ENCODE measurements at places on chromosomes 5 and 9. TPM values are rescaled to one million over a fixed set of nuclear protein-coding genes. Genes with fewer than 3 reads are reported as not detected.

GRCh38 chr5:16810208-16810854 is 125.8 kb downstream of the MYO10 start:
- no peak for DNase-seq

- DNase-seq, result no peak
Observed at GRCh38 chr9:98906273-98907040, 37.2 kb upstream of the COL15A1 start.

Gene FOXD4L6
- not detected for total RNA-seq

GRCh38 chr9:27391040-27391895 is 94.3 kb upstream of the EQTN start:
- no peak for DNase-seq

Gene GAPVD1
- 45.3 TPM for total RNA-seq

GRCh38 chr5:143302341-143303045 is 101.0 kb downstream of the NR3C1 start:
- no peak for DNase-seq

Gene POLR1E
- total RNA-seq, result 48.9 TPM

- no peak for DNase-seq
Observed at GRCh38 chr5:159059722-159060121, 40.0 kb downstream of the EBF1 start.

Gene SMIM32
- total RNA-seq, result not detected

DNA sequence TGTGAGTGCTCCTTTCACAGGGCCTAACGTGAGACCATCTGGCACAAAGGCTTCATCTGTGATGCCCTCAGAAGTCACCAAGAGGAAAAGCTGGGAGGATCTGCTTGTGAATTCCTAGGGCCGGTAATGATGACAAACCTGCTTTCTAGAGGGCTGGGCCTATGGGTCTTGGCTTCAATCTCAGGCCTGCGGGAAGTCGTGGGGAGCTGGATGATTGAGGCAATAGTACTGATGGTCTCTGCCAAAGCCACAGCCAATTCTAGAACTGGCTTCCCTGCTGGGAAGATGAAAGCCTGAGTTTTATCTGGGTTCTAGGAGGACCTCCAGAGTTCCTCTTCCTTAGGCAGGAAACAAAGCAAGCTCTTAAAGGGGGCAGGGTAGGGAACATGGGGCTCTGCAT is 102.7 kb downstream of the TMEM215 start:
- no peak for DNase-seq

DNA sequence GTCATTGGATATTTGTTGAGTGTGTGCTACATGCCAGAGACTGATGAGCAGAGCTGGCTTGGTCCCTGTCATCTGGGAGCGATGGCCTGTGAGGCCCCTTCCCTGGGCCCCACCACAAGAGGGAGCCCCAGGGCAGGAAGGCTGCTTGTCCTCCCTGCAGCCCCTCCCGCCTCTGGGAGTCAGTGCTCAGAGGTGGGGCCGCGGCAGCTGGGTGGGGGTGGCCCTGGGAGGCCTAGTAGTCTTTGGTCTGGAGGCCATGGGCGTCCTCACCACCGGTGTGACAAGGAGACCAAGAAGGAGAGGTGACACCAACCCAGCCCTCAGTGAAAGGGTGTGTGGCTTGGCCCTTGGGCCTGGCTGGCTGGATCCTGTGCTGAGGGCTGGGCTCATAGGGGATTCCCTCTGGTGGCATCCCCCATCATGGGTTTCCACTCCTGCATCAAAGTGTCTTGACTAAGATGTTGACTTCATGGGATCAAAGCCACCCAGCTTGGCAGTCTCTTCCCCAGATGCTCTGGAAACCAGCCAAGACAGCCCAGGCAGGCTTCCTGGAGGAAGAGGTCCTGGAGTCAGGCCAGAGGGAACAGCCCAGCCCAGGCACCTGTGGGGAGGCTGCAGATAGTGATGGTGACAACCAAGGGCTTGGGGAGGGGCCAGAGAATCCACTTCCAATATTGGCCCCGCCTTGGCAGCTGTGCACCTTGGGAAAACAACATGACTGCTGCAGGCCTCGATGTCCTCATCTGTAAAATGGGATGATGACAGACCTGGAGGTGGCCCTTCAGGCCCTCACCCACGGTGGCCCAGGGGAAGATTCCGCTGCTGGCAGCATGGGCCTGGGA is 166.7 kb downstream of the GAPVD1 start:
- no peak for DNase-seq

DNA sequence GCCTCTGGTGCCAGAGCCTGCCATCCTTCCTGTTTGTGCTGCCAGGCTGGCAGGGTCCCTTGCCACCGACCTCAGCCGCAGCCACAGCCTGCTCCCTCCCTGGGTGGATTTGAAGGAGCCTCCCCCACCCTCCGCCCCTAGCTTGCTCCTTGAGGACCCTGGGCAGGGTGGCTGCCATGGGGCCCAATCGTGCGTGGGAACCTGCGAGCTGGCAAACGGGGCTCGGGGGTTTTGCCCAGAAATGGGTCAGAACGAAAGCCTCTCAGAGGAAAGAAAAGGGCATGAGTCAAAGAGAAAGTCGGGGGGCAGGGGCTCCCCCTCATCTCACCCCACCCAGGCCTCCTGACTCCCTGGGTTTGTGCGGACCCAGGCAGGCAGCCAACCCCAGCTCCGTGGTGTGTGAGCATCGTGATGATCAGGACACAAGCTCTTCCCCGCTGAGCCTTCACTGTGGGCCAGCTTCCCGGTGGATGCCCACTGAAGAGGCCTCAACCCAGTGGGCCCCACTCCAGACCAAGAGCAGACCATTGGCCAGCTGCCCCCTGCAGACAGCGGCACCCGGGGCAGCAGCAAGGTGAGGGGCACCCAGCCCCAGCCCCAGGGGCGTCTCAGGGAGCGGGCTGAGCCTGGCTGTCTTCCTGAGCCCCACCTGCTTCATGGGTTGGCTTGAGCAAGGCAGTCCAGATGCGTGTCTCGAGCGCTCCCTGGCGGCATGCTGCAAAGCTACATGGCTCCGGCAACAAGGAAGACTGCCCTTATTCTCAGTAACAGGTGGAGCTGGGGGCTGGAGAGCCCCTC is 3.0 kb upstream of the FUT7 start:
- no peak for DNase-seq

DNA sequence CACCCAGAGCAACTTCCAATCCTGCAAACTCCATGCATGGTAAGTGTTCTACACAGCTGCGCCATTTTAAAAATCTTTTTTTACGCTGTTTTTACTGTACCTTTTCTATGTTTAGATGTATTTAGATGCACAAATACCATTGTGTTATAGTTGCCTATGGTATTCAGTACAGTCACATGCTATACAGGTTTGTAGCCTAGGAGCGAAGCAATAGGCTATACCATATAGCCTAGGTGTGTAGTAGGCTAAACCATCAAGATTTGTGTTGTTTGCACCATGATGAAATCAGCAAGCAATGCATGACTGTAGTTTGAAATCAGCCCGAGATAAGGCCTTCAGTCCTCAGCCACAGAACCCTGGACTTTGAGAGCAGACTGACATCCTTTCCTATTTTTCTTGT is 101.2 kb downstream of the LIX1 start:
- DNase-seq, result no peak
